SK-N-SH (cell line): ENCODE measurements at places on chromosomes 6 and 20. TPM values are rescaled to one million over a fixed set of nuclear protein-coding genes. Genes with fewer than 3 reads are reported as not detected.
A peak's percentile ranks its signal among the peaks of the same experiment; 100 is the strongest.

SOX18 gene
- not detected in 2 replicates for polyA plus RNA-seq

TSHZ2 gene
- polyA plus RNA-seq, result 0.11 and 0.13 TPM in 2 replicates

SLC22A7 gene
- not detected in 2 replicates for polyA plus RNA-seq

CPXM1 gene
- 58.3 and 99.9 TPM in 2 replicates for polyA plus RNA-seq

BPIFB2 gene
- polyA plus RNA-seq, result not detected in 2 replicates

RAET1L gene
- not detected in 2 replicates for polyA plus RNA-seq

WFDC10B gene
- polyA plus RNA-seq, result not detected in 2 replicates

NOX3 gene
- 0.02 TPM in 1 of 2 replicates, not detected in the other for polyA plus RNA-seq

DNAH8 gene
- under 0.01 TPM in 1 of 2 replicates, not detected in the other for polyA plus RNA-seq

ARFGEF3 gene
- polyA plus RNA-seq, result not detected in 2 replicates

KHDC1 gene
- polyA plus RNA-seq, result 6.0 and 6.6 TPM in 2 replicates

SCGN gene
- not detected in 2 replicates for polyA plus RNA-seq

CALHM6 gene
- 0.31 and 0.51 TPM in 2 replicates for polyA plus RNA-seq

PTCHD4 gene
- 4.0 and 5.1 TPM in 2 replicates for polyA plus RNA-seq

PPP1R3D gene
- polyA plus RNA-seq, result 0.87 and 0.91 TPM in 2 replicates

DNA sequence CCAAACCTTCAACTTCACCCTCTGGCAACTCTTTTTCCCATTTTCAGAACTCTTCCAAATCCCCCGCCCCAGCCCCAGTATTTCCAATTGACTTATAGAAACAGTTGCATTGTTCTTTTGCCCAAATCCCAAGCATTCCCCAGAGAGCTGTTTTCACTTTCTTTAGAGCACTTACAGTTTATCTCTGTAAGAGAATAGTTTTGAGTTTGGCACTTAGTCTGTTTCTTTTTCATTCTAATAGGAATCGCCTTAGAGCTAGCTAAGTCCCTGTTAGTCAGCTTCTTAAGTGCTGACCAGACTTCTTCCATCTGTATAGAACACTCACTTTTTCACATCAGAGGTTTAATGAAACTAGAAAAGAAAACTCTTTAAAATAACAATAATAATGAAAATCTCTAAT is 374.2 kb upstream of the FLRT3 start:
- DNase-seq, result no peak

- no peak for DNase-seq
Measured at GRCh38 chr6:144418959-144419545, 133.9 kb downstream of the UTRN start.

- DNase-seq, result no peak
Measured at GRCh38 chr6:36078159-36078558, 50.6 kb downstream of the MAPK14 start.

DNA sequence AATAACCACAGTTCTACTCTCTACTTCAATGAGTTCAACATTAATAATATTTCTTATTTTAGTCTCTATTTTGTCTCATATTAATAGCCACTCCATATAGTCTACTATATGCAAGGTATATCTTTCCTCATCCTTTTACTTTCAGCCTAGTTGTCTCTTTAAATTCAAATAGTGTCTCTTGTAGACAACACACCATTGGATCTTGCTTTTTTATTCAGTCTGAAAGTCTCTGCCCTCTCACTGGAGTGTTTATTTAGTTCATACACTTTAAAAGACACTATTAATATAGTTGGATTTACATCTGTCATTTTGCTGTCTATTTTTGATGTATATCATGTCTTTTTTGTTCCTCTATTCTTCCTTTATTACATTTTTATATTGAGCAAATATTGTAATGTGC is 103.5 kb downstream of the RFPL4B start:
- DNase-seq, result no peak

GRCh38 chr6:44009425-44010321 is 117.6 kb downstream of the MRPL14 start:
- no peak for DNase-seq

DNA sequence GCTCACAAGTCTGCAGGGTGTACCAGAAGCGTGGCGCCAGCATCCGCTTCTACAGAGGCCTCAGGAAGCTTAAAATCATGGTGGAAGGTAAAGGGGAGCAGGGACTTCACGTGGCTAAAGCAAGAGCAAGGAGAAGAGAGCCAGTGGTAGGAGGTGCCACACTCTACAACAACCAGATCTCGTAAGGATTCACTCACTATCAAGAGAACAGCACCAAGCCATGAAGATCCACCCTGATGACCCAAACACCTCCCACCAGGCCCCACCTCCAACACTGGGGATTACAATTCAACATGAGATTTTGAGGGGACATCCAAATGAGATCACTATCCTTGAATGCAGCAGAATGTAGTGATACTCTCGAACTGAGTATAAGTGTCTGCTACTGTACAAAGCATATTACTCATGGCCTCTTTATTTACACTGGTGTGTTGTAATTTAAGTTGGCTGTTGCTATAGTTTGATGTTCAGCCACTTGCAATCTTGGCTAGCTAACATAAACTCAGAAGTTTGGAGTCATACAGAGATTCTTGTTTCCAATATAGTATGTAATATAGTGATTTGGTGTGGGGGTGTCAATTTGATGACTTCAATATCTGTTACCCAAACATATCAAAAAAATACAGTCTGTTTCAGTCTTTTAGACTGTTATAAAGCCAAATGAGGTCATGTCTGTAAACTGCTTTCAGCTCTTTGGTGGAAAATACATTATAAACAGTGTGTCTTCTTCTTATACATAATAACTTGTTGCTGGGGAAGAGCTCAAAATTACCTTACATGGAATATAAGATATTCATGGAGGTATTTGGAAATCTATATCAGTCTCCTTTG is 39.4 kb upstream of the MYLIP start:
- DNase-seq, result no peak

DNA sequence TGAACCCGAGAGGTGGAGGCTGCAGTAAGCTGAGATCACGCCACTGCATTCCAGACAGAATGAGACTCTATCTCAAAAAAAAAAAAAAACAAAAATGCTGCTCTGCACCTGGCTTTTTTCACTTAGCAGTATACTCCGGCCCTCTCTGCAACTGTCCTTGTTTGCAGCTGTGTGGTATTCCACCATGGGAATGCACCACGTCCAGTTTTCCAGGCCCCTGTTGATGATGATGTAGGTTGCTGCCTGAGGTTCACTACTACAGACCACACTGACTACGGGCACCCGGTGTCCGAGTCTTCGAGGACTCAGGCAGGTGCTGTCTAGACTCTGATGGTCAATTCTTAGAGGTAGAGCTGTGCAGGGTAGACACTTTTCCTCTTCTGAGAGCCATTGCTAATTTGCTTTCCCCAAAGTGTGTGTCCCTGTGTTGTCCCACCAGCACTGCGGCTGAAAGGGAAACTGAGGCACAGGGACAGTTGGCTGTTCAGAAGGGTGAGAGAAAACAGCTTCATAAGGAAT is 56.5 kb downstream of the UBE2V1 start:
- DNase-seq, result no peak

- DNase-seq, result no peak
Measured at GRCh38 chr6:148291876-148292275, 50.8 kb upstream of the SASH1 start.

GRCh38 chr6:123393331-123393730 is 243.4 kb downstream of the TRDN start:
- no peak for DNase-seq

DNA sequence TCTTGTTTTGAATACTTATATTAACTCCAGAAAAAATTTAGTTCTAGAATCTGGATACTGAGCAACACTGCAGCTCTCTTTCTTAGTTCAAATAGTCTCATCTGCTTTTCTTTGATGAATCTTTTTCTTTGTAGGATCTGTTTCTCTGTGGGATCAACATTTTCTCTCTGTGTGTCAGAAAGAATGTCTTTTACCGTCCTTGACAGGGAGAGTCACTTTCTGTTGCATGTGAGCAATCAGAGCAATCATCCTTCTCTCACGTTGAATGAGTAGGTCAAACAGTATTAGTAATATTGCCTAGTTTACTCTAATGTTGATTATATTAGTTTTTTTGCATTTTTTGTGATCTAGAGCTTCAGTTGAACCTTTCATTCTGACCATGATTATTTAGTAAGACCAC is 130.9 kb downstream of the TRMT11 start:
- no peak for DNase-seq

DNA sequence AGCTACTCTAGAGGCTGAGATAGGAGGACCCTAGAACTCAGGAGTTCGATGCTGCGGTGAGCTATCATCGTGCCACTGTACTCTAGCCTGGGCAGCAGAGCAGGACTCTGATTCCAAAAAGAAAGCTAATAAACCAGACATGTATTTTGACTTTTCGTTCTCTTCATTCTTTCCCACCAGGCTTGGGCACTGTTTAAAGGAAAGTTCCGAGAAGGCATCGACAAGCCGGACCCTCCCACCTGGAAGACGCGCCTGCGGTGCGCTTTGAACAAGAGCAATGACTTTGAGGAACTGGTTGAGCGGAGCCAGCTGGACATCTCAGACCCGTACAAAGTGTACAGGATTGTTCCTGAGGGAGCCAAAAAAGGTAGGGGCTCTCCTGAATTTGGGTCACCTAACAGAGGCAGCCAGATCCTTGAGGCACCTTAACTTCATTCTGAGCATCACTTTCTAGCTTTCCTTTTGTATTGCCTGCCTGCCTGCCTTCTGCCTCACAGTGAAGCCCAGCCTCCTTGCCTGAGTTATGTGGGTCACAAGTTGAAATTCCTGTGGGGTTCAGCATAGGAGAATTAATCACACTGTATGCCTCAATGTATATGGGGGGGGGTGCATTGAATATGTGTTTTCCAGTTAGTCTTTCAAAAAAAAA is 3.2 kb downstream of the IRF4 start:
- DNase-seq, result no peak

- DNase-seq, result no peak
Measured at GRCh38 chr6:138593124-138593877, 94.0 kb upstream of the NHSL1 start.

- DNase-seq, result no peak
Measured at GRCh38 chr20:23043376-23043775, 6.1 kb downstream of the THBD start.

- DNase-seq, result peak; percentile 95
Measured at GRCh38 chr20:17680836-17681725, 961 bp downstream of the RRBP1 start.

GRCh38 chr6:114172576-114173260 is 170.1 kb downstream of the HS3ST5 start:
- no peak for DNase-seq

DNA sequence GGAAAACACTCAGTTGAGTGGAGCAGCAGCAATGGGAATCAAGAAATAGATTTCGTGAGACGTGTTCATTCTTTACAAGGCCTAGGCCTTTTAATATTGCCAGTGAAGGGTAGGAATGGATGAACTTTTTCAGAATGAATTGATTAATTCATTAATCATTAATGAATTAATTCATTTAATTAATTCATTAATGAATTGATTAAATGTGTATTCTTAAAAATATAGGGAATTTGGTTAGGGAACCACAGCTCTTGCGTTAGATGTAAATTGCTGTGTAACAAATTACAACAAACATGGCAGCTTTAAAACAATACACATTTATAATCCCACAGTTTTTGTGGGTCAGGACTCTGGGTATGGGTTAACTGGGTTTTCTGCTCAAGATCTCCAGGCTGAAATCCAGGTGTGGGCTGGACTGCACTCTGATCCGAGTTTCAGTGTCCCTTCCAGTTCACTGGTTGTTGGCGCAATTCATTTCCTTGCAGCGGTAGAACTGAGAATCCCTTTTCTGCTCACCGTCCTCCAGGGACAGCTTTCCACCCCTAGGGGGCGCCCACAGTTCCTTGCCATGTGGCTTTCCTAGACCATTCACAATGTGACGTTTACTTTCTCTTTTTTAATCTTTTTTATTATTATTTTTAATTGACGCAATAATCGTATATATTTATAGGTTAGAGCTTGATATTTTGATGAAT is 32.8 kb upstream of the BCAS1 start:
- DNase-seq, result peak; percentile 56

- DNase-seq, result no peak
Measured at GRCh38 chr20:37729452-37729851, 35.6 kb downstream of the CTNNBL1 start.
